ENCODE measurements at places on chromosomes 12 and 14.

- no peak for DNase-seq
These were observed 84.5 kb downstream of the CHGA start for GRCh38 chr14:93007225-93007997.

GRCh38 chr14:75469606-75470237 lies 41.9 kb downstream of the JDP2 start:
- DNase-seq, result no peak

GRCh38 chr14:23942587-23942986 lies 11.0 kb upstream of the DHRS4 start:
- no peak for DNase-seq

DNA sequence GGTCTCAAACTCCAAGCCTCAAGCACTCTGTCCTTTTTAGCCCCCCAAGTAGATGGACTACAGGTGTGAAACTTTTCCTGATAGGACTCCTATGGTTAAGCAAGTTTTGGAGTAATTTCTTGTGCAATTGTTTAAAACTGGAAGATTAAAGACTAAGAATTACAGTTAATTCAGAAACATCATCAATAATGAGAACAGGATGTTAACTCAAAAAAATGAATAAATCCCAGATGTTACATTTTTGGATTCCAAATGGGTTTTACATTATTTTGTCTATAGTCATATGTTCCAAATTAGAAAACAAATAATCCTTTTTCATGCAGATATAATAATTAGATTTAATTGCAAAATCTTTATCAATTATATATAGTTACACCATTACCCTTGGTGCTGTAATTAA lies 24.4 kb upstream of the KITLG start:
- DNase-seq, result no peak

DNA sequence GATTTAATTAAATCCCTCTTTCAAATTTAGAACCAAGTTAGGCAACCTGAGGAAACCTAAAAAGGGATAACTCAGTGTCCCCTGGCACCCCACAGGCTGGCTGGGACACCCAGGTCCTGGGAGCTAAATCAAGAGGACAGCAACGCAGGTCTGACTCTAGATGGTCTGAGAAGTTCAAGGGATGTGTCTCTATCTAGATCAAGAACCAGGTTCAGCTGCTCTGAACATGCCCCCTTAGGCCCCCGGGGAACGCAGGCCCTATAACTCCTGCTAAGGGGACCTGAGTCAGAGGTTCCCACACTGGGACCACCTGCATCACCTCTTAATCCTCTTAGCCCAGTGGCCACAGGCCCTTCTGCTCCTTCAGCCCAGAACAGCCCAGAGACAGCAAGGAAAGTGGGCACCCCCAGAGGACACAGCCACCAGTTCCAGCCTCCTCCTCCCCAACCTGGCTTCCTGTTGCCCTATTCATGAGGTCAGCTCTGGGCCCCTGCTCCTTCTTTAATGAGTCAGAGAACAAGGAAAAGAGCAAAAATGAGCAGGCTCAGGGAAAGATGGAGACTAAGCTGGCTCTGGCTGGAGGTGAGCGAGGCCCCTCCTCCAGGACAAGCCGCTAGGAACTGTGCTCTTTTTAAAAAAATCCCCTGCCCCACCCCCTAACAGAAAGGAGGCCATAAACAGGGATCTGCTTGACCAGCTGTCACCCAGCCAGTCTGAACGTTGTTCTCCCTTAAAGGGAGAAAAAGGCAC lies 10.8 kb downstream of the PITPNM2 start:
- DNase-seq, result no peak

DNA sequence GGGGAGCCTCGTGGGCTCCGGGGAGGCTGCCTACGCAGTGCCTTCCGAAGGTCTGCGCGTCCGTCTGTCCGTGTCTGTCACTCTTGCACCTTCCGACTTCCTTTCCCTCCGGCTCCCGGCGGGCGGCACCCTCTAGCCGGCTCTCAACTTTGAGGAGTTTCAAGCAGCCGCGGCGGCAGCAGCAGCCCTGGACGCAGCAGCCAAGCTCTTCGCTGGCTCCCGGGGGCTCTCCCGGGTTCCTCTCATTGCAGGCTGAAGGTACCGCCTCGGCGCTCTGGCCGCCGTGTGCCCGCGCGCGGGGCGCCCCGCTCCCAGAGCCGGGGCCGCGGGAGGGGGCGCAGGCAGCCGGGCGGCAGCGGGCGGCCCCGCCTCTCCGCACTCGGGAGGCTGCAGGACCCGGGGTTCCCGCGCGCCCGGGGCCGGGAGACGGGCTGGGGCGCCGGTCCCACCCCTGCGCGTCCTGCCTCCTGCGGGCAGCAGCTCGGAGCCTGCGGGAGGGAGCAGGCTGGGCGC lies at the start of the genes AMIGO2 and PCED1B:
TSS of gene AMIGO2 (minus strand) at position 492 of the 513 bp plus-strand sequence. CDS start 957 bp downstream, outside the sequence.
TSS of gene PCED1B (plus strand) at position 154 of the 513 bp plus-strand sequence. CDS start 155,443 bp downstream, outside the sequence.
- peak; percentile 73 for DNase-seq

GRCh38 chr12:128091951-128092382 lies 175.0 kb upstream of the TMEM132C start:
- no peak for DNase-seq

DNA sequence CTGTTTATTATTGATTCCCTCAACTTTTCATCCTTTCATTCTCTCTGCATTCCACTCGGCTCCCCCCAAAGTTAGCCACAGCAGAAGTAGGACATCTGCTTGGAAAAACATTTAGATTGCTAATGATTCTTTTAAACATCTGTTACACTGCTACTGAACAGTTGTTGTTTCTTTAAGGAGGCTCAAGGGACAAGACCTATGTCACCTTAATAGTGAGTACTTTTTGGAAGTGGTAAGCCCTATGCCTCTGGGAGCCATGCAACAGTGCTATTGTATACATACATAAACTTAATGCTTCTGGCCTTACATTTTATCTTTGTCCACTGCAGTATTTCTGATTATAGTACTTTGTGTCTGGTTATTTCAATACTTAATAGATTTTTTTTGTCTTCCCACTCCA lies 628.2 kb upstream of the FOXG1 start:
- DNase-seq, result no peak

DNA sequence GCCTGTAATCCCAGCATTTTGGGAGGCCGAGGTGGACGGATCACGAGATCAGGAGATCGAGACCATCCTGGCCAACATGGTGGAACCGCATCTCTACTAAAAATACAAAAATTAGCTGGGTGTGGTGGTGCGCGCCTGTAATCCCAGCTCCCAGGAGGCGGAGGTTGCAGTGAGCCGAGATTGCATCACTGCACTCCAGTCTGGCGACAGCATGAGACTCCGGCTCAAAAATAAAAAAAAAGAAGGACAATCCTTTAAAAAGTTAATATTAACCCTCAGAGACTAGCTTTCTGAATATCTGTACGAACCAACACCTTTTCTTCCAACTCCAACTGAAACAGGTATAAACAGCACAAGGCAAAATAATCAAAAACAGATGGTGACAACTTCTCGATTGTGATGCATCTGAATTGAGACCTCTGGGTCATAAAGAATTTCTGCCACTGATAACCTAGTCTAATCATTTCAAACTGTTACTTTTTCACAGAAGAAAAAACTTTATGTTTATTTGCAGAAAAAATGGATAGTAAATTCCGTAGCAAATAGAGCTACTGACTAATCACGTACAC lies 27.8 kb downstream of the CLIP1 start:
- no peak for DNase-seq

GRCh38 chr14:82641050-82641540 lies 1107.4 kb upstream of the SEL1L start:
- DNase-seq, result no peak

DNA sequence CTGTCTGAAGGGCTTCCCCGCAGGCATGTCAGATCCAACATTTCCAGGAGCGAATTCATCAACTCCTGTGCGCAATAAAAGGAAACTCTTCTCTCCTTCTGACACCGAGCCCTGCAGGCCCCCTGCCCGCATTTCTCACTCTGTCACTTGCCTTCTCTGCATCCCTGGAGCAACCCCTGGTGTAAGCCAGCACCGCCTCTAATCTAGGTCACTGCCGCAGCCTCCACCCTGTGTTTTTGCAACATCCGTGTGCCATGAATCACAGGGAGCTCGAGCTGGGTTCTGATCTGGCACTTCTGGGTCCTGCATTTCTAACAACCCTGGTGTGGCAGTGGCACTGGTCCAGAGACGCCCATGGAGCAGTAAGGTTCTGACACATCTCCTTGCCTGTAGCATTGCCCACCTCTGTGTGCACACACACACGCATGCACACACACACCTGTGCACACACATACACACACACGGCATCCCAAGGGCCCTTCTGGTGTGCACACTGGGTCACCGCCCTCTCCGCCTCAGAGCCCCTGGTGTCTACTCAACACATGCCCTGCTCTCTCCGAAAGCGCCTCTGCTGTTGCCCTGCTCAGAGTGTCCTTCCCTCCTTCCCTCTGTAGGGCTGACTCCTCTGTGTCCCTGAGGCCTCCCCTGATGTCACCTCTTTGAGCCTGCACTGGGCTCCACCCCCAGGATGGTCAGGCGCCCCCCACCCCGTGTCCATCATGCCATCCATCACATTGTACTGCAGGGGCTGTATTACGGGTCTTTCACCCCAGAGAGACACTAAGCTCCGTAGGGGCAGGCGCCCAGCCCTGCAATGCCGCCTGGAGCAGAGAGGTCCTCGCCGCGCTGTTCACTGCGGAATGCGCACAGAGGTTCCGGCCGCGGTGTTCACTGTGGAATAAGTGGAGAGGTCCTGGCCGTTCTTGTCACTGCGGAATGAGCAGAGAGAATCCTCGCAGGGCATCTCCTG lies 111.4 kb upstream of the SFSWAP start:
- no peak for DNase-seq

DNA sequence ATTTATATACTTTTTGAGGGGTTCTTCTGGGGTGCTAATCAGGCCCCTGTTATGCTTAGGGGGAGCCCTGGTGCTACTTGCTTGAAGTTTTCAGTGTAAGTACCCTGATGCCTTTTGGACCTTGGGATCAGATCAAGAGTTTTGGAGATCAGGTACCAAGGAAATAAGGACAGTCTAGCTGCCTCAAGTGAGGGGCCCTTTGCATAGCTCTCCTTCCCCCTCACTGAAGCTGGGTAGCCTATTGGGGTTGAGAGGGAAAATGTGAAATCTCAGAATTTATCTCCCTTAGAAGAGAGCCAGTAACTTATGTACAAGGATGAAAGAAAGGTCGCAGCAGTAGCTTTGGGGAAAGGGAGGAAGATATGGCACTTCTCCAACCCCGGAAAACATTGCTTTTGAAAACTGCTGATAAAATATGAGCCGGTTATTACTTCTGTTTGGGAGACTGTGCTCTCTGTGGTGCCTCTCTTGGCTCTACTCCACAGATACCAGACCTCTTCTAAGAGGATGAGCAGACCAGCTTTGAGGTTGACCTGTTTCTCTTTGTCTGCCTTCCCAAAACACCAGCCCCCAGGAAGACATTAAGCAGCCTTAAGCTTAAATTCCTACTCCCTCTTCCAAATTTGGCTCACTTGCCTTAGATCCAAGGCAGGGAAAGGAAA lies 8.8 kb upstream of the AMHR2 start:
- DNase-seq, result no peak

GRCh38 chr14:74976264-74977113 lies 21.1 kb upstream of the PGF start:
- no peak for DNase-seq

GRCh38 chr12:46435625-46436024 lies 63.1 kb upstream of the SLC38A2 start:
- no peak for DNase-seq

- no peak for DNase-seq
These were observed 541.8 kb upstream of the FBXO33 start for GRCh38 chr14:39974036-39974435.

Measured in HT-29 (cell line).